NCI-H526 treated with DMSO at 0.1 percent for 48 hours (cell line): ENCODE measurements at places on chromosomes 11 and 22.

DNA sequence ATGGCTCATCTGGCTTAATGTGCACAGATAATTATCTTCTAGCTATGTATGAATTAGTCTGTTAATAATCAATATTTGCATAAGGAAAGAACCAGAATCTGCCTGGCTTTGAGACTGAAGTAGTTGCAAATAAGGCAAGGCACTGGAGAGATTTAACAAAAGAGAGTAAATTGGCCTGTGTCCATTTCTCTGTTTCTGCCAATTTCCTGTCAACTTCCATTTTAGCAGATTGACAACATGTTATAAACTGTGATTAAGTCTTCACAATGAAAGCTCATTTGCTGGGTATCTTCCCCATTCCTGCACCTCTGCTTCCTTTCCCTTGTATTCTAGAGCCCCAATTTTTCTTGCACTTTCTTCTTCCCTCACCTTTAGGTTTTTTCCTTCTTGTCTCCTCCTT is 5.3 kb upstream of the TMEM123 start:
- DNase-seq, result no peak

GRCh38 chr22:45429981-45430775 is 16.7 kb downstream of the RIBC2 start:
- no peak for DNase-seq

DNA sequence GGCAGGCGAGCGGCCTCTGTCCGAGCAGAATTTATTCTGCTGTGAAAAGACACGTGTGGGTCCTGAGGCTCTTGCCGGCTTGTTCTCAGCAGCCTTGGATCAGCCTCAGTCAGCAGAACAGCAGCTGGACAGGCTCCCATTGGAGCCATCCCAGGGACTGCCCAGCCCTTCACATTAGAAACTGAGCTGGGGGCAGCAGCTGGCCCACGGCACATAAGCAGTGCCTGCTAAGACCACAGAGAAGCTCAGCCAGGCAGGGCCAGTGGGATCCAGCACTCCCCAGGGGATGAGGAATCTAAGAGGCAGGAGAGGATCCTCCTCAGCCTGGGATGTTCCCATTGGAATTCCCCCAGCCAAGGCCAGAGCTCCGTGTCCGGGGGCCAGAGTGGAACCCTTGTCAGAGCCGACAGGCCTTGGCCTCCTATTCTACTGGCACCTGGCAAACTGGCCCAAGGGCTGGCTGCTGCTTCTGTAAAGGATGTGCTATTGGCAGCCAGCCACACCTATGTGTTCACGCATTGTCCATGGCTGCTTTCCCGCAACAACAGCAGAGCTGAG is 18.2 kb downstream of the RTN4R start:
- DNase-seq, result no peak

- DNase-seq, result no peak
Observed at GRCh38 chr22:17675584-17675983, 37.0 kb downstream of the BCL2L13 start.

DNA sequence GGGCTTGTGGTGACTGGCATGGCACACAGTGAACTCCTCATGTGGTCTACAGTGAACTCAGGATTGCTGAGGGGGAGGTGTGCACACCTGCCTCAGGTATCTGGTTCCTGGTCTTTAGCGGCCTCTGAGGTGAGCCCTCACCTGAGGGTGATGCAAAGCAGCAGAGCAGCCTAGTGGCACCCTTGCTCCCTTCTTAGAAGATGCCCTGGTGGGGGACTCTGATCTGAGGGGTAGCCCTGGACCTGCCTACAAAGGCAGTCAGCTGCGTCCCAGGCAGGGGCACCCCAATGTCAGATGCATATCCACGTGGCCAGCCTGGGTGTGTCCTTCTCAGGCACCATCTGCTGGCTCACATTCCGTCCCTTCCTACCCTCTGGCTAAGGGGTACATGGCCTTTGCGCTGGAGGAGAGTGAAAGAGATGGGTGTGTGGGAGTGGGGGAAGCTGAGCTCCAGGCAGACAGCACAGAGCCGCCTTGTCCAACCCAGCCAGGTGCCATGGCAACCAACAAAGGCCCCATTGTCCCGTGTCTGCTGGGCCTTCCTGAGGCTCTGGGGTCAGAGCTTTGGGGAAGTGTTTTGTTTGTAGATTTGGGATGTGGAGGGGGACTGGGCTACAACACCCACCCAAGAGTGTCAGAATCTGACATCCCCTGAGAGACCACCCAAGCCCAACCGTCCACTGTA is 5.8 kb downstream of the PLEKHB1 start:
- DNase-seq, result peak; percentile 95

- no peak for DNase-seq
Observed at GRCh38 chr11:44290208-44290607, 19.7 kb downstream of the ALX4 start.

- DNase-seq, result peak; percentile 49
Observed at GRCh38 chr22:21712751-21713427, 22.7 kb downstream of the YPEL1 start.

- no peak for DNase-seq
Observed at GRCh38 chr22:27262361-27262760, 539.2 kb downstream of the MN1 start.

DNA sequence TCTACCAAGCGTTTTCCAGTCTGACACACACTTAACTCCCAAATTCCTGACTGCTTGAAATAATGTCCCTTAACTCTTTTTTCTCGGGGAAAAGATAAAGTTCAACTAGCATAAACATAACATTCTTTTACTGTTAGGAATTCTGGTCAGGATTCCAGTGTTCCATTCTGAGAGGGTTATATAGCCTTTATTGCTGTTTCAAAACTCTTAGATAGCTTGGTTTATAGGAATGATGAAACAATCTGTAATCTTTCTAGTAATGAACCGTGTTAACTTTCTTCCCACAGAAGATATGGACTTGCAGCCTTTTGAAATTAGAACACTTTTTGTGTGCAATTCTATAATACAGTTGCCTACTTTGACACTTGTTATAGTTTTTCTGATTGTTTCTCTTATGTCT is 8.6 kb downstream of the REXO2 start:
- no peak for DNase-seq

- DNase-seq, result no peak
Observed at GRCh38 chr11:85845124-85845631, 10.0 kb upstream of the CCDC83 start.

DNA sequence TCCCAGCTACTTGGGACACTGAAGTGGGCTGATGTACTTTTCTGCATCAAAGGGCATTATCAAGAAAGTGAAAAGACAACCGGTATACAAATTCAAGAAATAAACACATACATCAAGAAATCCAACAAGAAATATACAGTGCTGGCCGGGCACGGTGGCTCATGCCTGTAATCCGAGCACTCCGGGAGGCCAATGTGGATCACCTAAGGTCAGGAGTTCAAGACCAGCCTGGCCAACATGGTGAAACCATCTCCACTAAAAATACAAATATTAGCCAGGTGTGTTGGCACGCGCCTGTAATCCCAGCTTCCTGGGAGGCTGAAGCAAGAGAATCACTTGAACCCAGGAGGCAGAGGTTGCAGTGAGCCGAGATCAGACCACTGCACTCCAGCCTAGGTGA is 9.5 kb downstream of the USP28 start:
- no peak for DNase-seq

DNA sequence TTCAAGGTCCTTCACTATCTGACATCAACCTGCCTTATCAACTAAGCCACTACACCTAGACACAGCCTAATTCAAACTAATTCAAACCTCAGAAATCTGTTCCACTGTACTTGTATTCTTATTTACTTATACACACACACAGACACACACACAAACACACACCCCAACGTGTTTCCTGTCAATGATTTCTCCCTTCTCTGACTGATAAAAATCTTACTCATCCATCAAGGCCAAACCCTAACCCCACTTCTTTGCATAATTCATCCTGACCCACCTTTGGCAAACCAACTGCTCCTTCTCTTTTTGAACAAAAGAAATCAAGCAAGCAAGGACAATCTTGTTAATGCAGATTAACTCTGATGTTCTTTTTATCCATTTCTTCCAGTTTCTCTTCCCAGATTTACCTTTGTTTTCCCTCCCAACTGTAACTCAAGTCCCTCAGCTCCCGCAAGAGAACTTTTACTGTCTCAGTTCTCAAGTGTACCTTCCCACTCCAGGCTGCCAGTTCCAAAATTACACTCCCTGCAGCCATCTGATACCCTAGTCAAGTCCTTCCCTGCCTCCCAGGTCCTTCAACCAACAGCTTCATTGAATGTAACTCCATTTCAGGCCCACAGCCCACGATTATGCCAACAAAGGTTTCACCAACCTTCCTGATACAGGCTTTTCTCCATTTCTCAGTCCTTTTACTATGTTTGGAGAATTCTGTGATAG is 78.3 kb downstream of the PAK1 start:
- DNase-seq, result peak; percentile 16

GRCh38 chr11:125264100-125265022 is 99.8 kb downstream of the PKNOX2 start:
- no peak for DNase-seq

DNA sequence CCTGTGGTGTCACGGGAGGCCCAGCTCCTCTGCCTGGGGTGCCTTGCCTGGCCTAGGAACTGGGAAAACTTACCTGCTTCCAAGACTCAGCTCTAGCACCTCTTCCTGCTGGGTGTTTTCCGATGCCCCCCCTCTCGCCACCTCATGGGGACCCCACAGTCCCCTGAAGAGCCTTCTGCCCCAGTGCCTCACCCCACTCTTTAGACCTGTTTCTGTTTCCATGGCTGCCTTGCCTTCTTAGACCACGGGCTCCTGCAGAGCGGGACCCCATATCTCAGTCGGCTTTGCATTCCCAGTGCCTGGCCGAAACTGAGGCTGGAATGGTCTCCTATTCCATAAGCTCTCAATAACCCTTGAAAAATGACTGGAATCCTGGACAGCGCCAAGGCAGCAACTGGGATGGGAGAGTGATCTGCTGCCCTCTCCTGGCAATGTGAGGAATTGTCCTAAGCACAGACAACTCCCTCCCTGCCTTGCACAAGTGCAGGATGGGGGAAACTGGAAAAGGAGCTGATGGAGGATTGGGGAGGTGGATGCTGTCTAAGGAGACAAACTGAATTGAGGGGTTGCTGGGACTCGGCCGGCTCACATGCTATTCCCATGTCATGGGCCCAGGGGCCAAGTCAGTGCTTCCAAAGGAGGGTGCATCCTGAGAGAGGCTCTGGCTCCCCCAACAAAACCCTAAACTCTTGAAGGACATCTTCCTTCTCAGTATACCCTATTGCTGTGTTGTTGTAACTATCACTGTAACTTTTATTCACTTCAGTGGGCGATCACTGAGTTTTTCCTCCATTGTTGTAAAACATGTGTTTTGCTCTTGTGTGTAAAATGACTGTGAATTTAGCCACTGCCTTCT is 26.6 kb upstream of the IL17RA start:
- DNase-seq, result peak; percentile 17

GRCh38 chr11:68946416-68947090 is 34.2 kb downstream of the MRGPRD start:
- no peak for DNase-seq

GRCh38 chr11:133243832-133244231 is 288.5 kb downstream of the OPCML start:
- no peak for DNase-seq

DNA sequence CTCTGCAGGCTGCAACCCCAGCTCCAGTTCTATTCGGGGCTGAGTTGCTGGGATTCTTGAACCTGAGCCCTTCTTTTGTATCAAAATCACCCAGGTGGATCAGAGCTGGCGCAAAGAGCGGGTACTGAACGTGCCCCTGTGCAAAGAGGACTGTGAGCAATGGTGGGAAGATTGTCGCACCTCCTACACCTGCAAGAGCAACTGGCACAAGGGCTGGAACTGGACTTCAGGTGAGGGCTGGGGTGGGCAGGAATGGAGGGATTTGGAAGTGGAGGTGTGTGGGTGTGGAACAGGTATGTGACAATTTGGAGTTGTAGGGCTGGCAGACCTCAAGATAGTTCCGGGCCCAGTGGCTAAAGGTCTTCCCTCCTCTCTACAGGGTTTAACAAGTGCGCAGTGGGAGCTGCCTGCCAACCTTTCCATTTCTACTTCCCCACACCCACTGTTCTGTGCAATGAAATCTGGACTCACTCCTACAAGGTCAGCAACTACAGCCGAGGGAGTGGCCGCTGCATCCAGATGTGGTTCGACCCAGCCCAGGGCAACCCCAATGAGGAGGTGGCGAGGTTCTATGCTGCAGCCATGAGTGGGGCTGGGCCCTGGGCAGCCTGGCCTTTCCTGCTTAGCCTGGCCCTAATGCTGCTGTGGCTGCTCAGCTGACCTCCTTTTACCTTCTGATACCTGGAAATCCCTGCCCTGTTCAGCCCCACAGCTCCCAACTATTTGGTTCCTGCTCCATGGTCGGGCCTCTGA is 3.8 kb downstream of the FOLR1 start:
- no peak for DNase-seq

DNA sequence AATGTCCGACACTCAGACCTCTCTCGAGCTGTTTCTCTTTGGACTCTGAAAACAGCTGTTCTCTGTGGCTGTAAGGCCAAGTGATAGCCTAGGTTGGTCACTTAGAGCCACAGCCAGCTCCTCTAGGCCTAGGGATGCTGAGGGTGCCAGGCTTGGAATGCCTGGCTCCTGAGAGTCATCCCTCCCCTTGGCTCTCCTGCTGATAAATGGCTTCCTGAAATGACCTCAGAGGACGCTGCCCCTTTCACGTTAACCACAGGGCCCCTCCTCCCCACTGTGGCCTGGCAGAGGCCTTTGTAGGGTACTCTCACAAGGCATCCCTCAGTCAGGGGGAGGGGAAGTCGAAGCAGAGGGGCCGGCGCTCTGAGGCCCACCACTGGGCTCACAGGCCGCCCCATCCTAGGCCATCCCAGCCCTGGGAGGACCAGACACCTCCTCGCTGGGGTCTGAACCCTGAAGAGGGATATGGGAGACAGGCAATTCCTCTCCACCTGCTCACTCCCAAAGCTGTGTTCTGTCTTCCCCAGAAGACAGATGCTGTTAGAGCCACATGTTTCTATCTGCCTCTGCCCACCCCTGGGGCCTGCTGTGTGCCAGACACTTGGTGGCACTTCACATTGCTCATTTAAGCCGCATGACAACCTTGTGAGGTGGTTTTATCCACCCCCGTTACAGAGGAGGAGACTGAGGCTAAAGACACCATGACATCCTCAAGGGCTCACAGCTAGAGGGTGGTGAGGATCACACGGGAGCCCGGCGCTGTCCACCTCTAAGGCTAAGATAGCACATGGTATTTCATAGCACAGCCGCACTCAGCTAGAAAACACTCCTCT is 50.9 kb downstream of the ARFGAP3 start:
- no peak for DNase-seq

- no peak for DNase-seq
Observed at GRCh38 chr11:6778518-6778917, 4.3 kb upstream of the OR2AG1 start.

DNA sequence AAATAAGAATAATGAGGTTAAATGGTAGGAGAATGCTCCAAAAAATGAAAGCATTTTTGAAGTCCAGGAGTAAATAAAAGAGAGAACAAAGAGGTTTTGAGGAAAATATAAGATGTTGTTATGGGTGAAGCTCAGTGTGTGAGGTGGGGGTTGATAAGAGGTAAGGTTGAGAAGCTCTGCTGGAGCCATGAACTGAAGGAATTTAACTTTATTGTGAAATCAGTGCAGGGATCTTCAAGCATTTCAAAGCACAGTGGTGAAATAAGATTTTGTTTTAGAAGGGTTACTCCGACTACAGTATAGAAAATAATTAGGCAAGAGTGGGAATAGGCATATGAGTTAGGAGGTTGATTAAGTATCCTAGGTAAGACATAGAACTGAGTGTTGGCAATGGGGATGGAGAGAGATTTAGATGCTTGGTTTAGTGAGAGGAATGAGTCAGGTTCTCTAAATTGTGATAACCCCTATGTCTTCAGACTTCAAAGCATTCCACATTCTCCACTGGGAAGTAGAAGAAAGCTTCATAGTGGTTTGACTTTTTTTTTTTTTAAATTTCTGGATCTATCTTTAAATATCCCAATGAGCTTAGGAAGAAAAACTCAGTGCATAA is 403.2 kb downstream of the AASDHPPT start:
- no peak for DNase-seq

- no peak for DNase-seq
Observed at GRCh38 chr22:30175690-30176288, 70.8 kb downstream of the LIF start.
